ENCODE measurements at places on chromosomes 6 and 20. TPM values are rescaled to one million over a fixed set of nuclear protein-coding genes. Genes with fewer than 3 reads are reported as not detected.

GRCh38 chr6:129852257-129852858 lies 8.8 kb downstream of the TMEM244 start:
- DNase-seq, result no peak

Gene LAMA4
- not detected for total RNA-seq

DNA sequence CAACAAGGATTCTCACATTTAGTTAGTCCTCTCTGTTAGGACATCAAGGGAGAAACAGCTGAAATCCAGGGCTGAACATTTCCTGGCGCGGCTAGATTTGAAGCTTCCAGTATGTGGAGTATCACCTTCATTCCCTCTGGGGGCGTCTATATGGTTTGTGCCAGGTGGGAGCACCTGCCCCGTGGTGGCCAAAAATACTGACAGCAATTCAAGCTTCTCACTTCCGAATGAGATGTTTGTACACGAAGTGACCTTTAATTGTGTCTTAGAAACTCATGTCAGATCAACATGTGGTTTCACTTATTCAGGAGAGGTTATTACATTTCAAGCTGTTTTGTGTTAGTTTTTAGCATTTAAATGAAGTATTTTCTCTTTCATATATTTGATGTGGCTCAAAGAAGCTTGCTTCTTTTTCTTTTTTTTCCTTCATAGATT lies 67.3 kb upstream of the ZNF217 start:
- no peak for DNase-seq

Gene ANKRD6
- 1.6 TPM for total RNA-seq

GRCh38 chr6:69084746-69085335 lies 449.8 kb downstream of the ADGRB3 start:
- DNase-seq, result no peak

DNA sequence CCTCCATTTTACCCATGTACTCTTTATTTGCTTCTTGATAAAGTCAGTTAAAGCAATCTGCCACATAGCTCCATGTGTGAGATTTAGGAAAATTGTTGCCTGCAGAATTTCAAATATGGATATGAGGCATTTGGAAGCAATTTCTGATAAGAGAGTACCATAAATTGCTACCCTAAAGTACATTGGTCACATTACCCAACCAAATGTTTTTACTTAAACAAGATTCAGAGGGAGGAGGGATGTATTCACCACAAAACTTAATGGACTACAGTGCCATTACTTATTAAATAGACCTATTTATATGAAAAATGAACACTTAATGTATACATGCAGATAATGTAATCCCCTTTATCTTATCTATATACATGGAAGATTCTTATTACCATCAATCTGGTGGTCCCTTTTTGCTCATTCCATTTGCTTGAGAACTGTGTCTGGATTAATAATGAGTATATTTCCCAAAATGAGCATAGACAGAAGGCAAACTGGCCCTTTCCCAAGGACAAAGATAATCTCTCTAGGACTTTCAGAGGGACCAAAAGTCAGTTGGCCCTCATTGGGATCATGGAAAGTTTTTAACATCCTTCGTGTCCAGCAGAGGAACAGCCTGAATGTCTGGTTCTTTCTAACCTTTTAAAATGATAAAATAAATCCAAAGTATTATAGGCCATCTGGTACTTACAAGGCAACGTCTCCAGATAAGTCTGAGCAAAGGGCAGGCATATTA lies 526.4 kb downstream of the CBLN4 start:
- no peak for DNase-seq

- no peak for DNase-seq
Observed at GRCh38 chr6:53398247-53399026, 49.7 kb upstream of the ELOVL5 start.

DNA sequence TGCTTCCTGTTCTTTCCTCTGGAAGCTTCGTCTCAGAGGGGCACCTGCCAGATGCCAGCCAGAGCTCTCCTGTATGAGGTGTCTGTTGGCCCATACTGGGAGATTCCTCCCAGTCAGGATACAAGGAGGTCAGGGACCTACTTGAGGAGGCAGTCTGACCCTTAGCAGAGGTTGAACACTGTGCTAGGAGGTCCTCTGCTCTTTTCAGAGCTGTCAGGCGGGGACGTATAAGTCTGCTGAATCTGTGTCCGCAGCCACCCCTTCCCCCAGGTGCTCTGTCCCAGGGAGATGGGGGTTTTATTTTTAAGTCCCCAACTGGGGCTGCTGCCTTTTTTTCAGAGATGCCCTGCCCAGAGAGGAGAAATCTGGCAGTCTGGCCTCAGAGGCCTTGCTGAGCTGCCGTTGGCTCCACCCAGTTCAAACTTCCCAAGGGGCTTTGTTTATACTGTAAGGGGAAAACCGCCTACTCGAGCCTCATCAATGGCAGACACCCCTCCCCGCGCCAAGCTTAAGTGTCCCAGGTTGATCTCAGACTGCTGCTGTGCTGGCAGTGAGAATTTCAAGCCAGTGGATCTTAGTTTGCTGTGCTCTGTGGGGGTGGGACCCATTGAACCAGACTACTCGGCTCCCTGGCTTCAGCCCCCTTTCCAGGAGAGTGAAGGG lies 326.7 kb downstream of the BCKDHB start:
- no peak for DNase-seq

DNA sequence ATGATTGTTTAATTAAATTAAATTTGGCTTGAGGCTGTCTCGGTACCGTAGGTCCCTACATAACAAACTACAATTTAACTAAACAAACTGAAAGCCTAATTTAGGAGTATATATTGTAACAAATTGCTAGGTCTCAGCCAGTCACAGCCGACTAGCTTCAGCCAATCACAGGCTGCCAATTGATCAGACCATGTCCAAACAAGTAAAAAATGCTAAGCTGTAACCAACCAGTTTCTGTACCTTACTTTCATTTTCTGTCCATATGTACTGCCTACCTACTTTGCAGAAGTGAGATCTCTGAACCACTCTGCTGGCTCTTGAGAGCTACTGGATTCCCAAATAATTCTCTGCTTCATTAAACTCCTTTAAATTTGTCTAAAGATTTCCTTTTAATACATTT lies 648.0 kb upstream of the GJE1 start:
- peak; percentile 52 for DNase-seq

- DNase-seq, result no peak
Observed at GRCh38 chr6:45487645-45488044, 109.9 kb upstream of the SUPT3H start.

GRCh38 chr20:53750827-53751619 lies 157.4 kb upstream of the ZNF217 start:
- DNase-seq, result peak; percentile 66

DNA sequence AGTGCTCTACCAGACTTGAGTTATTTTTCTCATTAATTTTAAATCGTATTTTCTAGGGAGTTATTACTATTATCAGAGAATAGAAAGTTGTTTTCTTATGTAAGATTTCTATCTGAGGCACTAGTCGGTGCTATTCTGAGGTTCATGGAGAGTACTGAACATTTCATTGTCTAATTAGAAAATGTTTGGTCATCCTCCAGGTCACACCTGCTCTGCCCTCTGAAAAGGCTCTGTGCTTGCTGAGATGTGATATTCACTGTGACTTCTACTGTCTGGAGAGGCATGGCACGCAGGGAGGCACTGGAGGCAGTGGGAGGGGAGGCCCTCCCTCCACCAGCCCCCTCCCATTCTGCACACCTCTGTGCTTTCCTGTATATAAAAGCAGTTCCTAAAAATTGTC lies 3.0 kb downstream of the SYNDIG1 start:
- DNase-seq, result no peak

Gene ZFAND3
- 35.3 TPM for total RNA-seq

Gene MYL9
- total RNA-seq, result not detected

DNA sequence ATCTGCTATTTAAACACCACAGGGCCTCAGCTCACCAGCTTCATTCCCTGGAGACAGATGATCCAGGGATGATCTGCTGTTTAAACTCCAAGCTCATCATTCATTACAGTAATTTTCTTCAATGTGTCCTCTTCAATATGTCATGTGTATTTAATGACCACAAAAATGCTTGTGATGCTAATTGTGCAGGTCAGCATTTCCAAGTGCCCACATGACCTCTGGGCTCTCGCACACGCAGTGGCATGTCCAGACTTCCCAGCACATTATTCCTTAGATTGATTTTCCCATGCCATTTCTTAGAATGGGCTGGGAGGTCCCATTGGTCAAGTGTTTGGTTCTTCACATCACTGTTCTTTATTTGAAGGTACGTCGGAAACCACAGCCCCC lies 434.4 kb downstream of the HAO1 start:
- no peak for DNase-seq

GRCh38 chr20:54272901-54273488 lies 65.1 kb downstream of the PFDN4 start:
- no peak for DNase-seq

DNA sequence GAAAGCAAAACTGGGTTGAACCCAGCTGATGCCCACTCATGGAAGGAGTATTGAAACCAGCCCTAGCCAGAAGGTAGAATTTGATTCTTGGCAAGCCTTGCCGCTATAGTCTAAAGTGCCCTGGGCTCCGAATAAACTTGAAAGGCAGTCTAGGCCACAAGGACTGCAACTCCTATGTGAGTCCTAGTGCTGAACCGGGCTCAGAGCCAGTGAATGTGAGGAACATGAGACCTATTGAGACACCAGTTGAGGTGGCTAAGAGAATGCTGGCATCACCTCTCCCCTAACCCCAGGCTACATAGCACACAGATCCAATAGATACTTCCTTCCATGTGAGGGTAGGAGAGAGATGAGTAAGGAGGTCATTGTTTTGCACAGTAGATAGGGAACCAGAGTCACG lies 3.5 kb upstream of the DEFB110 start:
- no peak for DNase-seq

DNA sequence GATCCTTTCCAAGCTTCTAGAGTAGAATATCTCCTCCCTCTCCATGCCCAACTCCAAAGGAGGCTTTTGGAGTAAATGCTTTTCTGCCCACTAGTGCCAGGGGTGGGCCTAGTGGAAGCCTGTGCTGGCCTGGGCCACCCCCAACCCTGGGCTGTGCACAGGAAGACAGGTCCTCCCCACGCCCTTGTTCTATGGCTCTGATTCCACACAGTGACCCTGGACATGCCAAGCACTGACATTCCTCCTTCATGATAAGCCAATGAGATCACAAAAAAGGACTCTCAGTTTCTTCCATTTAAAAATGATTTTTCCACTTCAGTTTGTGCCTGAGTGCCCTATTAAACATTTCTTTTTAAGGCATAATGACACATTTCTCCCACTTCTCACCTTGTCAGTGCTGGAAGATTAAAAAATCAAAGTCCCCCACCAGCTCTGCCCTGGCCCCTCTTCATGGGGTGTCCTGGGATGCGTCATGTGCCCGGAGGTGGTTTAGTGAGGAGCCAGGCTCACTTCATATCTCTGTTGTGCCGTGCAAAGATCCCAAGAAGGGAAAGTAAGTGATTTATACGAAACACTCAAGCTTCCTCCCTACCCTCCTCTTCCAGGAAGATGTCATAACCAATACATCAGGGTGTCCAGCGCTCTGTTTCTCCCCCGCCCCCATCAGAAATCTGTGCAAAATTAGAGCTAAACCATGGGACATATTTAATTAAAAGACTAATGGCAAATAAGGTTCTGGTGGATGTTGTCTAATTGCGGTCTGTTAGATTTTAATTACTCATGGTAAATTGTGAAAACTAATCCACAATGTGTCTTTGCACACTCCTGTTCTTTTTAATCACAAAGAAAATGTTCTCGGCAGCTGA lies 255.0 kb downstream of the NRN1 start:
- no peak for DNase-seq

Gene PPP1R3G
- total RNA-seq, result not detected

- no peak for DNase-seq
Observed at GRCh38 chr6:163711615-163712565, 297.4 kb downstream of the QKI start.

DNA sequence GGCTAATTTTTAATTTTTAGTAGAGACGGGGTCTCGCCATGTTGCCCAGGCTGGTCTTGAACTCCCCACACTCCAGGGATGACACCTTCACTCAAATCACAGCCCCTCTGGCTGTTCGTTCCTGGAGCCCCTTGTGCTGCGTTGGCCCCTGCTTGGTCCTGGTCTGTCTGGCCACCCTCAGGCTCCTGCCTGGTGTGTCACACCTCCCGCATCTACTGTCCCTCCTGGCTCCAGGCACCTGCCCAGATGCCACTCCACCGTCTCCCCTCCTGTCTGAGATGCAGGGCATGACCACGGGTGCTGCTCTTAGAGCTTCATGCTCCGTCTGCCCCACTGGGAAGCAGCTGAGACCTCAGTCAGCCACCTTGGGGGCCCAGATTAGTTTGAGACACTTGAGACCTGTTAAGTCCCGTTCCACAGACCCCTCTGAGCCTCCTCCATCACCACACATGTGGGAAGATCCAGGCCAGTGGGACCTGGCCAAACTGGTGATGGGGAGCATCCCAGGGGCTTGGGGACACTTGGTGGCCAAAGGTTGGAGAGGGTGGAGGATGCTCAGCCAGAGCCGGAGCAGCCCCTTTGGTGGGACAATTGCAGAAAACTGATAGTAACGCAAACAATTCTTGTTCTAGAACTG lies 21.9 kb upstream of the NPBWR2 start:
- no peak for DNase-seq

GRCh38 chr6:81634155-81634880 lies 118.2 kb downstream of the TENT5A start:
- no peak for DNase-seq

DNA sequence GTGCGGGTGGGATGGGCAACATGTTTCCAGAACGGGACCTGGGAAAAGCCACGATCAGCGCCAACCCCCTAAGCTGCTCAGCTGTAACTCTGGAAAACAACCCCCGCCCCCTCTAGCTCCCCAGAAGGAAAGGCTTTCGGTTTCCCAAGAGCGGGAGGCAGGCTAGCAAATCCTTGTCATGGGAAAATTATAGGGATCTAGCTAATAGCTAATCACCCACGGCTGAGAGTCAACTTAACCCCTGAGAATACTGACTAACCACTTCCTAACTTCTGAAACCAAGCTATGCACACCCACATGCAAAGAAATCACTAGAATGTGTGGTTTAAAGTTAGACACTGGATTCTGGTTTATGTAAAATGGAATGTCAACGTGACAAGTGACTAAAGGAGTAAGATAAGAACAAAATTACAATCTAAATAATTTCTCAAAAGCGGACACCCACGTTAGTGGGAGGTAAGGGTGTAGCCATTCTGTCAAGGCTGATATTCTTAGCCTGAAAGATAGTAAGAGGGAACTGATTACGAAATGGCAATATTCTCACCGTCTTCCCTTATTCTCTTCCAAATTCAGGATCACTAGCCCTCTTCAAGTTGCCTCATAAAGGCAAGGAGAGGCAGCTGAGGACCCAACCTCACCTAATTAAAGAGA lies 20.1 kb downstream of the JAG1 start:
- no peak for DNase-seq
